ENCODE measurements at places on chromosomes 4 and X.

DNA sequence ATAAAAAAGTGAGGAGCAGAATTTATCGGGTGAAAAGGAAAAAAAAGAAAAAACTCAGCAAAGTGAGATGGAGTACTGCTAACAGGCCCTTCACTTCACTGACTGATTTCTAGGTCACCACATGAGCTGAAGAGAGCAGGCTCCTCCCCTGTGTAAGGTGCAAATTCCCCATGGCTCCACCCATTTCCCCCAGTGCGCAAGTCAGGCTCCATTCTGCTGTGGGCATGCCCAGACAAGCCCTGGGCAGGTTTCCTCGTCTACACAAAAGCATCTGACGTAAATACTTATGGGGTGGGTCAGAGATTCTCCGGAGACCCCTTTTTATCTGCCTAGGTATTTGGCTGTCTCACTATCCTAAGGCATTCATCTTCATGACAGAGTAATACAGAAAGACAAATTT, 157.9 kb downstream of the MAGEB5 start:
- no peak for DNase-seq

- DNase-seq: no peak
Observed at GRCh38 chr4:1279253-1279652, 10.4 kb upstream of the MAEA start.

DNA sequence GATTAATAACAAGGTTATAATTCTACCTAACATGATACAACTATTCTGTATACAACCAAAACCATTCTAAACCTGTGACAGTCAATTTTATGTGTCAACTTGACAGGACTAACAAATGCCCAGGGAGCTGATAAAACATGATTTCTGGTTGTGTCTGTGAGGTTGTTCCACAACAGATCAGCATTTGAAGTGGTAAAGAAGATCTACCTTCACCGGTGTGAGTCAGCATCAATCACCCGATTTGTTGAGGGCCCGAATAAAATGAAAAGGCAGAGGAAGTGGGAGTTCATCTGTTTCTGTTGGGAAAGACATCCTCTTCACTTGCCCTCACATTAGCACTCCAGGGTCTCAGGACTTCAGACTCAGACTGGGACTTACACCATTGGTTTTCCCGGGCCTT, 187.9 kb downstream of the MAB21L2 start:
- DNase-seq: no peak

- DNase-seq: no peak
Observed at GRCh38 chr4:1597021-1597931, 86.8 kb downstream of the FAM53A start.

DNA sequence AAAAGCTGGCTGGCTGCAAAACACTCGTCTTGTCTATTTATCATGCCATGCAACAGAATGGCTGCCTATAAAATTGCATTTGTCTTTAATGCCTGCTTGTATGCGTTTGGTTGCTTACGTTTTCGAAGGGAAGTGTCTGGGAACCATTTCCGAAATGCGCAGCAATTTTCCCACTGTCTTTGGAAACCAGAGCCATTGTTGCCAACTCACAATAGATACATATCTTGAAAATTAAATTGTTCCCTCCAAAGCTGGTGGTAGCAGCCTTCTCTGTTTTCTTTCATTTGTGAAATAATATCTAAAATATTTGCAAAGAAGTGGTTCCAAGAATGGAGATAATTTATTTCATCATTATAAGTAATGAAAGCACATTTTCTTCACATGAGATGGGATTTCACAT, 53.4 kb downstream of the MAMLD1 start:
- DNase-seq: no peak

DNA sequence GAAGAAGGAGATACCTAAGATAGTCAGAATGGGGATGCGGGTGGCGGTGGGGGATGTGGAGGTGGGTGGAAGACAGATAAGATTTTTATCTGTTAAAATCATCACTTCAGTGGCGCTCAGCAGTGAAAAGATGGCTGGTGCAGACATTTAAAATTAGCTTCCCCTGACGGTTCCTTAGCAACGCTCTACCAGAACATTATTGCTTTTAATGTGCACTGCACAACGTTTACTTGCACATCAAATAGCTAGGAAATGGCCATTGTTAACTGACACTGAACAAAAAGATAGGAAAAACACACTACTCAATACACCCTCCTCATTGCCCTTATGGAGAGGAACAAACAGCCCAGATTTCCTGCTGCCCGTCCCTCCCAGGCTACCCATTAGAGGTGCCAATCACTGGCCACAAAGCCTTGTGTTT, 61.0 kb upstream of the FTHL17 start:
- DNase-seq: no peak

Measured in stimulated activated CD8-positive, alpha-beta memory T cell treated with anti-CD3 and anti-CD28 coated beads, Interleukin-15, amount 100 ng/mL, for 4 hours (primary cell).